ENCODE measurements at places on chromosomes 7 and 10.

- no peak for DNase-seq
Measured at GRCh38 chr7:85067371-85067770, 119.5 kb downstream of the SEMA3D start.

DNA sequence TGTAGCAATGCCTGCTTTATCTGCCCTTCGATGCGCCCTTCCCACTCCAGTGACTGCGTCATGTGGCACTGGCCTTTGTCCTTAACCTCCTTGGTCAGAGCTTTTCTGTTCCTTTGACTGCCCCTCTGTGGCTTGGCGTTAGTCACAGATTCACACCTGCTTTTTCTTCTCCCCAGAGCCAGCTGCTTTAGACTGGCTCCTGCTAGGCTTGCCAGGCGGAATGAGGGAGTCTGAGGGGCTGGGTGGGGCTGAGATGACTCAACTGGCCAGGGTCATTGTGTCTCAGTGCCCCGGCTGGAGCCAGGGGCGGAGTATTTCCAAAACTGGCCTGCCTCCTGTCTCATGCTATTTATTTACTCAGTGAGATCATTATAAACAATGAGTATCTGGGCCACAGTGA lies 194.1 kb downstream of the EMX2 start:
- DNase-seq, result no peak

DNA sequence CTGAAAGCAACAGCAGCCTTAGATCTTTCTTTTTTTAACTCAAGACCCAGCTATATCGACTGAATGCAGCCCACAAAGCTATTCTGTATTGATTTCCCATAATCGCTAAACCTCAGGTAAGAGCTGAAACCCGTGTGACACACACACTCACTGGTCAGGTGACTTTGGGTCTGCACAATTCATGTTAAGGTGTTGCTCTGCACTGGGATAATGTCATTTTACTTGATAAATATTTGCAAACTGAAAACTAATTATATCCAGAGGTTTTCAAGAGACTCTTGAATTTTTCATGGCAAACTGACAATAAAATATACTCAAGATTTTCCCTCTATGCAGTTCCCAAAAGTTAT lies 33.1 kb downstream of the SCRN1 start:
- no peak for DNase-seq

DNA sequence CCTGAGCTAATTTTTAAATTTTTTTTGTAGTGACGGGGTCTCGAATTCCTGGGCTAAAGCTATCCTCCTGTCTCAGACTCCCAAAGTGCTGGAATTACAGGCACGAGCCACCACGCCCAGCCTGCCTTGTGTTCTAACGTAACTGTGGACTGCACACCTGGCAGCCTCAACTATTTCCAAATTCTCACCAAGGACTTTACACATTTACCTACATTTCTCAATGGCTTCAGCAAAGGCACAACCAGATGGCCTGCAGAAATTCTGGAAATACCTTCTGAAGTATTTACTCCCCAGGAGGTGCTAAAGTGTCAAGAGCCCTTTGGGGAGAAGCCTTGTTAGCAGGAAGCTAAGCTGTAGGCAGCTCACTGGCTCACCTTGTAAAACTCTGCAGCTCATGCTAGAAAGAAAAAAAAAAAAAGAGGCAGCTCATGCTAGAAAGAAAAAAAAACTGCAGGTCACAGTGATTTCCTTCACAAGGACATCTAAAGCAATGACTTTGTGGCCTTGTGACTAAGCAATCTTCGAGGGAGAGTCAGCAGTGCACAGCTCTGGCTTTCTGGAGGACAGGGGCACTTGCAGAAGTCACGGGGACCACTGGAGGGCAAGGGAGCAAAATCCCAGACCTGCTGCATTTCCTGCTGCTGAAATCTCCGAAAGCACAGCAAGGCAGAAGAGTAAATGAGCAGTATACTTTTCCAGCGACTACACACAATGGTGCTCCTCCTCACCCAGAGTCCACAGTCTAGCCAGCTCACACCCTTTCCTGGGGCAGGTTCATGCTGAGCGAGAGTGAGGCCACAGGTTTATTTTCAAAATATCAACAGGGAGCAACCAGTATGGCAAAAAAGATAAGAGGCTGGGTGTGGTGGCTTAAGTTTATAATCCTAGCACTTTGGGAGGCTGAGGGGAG lies 40.4 kb downstream of the BAIAP2L1 start:
- DNase-seq, result no peak

DNA sequence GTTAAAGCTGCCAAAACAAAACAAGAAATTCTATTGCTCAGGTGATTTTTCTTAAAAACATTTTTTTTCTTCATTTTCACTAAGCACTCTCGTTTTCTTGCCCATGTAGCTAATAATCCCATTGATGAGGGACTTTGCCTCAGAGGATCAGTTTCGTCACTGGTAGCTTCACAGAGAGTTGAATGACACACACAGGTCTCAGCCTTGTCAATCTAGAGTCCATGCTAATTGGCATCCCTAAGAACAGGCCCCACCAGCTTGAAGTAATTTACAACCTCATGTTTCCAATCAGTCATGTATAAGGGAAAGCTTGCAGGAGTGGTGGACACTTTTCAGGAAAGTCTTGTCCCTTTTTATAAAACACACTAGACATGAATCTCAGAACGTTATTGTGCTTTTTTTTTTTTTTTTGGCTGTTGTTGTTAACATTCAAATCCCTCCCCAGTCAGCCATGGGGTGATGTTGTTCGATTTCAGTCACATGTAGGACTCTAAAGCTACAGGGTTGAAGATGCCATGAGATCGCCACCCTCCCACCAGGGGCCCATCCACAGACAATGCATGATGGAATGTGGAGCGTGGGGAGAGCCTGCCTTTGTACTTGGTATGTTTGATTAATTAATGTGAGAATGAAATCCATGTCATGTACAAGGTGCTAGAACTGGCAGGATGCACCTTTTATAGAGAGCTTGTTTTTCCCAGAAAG lies 232.4 kb upstream of the FZD8 start:
- DNase-seq, result no peak

DNA sequence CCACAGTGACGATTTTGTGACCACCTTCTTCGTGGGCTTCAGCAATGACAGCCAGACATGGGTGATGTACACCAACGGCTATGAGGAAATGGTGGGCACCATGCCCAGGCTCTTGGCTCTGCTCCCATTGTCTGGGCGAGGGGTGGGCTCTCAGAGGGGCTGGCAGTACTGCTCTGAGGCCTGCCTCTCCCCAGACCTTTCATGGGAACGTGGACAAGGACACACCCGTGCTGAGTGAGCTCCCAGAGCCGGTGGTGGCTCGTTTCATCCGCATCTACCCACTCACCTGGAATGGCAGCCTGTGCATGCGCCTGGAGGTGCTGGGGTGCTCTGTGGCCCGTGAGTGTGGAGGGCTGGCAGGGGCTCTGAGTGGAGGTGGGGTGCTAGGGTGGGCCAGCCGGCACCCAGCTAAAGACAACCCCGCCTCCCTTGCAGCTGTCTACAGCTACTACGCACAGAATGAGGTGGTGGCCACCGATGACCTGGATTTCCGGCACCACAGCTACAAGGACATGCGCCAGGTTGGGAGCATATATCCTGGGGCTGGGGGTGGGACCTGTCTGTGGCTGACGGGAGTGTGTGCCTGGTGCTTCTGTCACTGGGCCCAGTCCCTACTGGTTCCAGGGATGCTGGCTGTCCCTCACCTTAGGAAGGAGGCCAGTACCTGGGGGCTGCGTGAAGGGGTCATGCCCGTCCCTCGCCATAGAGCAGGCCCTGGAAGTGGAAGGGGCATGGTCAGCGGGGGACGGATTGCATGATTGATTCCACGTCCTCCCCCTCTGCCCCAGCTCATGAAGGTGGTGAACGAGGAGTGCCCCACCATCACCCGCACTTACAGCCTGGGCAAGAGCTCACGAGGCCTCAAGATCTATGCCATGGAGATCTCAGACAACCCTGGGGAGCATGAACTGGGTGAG lies 6.8 kb downstream of the AEBP1 start:
- DNase-seq, result no peak

DNA sequence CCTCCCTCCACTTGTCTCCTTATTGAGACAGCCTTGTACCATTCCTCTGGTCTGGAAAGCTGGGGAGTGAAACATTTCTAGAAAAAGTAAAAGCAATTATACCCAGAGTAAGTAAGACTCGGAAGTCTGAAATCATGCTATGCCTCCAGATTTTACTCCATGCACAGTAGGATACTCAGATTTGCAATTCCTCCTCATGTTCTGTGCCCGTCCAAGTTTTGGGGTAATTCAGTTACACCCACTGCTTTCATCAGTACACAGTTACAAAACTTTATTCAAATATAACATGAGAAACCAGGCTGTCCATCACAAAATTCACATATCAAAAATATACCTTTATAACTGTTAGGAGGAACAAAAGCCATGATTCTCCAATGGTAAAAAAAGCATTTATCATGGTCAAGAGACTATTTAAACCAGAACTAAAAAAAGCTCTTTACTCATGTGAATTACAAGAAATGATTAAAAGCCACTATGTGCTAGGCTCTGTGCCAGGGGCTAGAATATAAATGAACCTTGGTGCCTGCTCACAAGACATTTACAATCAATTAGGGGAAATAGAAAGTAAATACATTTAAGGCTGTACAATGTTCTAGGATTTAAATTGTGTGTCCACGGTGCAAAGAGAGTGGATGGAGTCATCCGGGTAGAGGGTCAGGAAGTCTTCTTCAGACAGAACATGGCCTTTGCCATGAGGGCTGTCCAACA lies 320.2 kb downstream of the ELMO1 start:
- DNase-seq, result no peak
